NCI-H510A (cell line): ENCODE measurements at places on chromosomes 7 and 10.

GRCh38 chr7:78413568-78413967 lies 615.0 kb downstream of the PHTF2 start:
- DNase-seq, result no peak

- DNase-seq, result no peak
Measured at GRCh38 chr10:1372212-1372611, 316.0 kb downstream of the WDR37 start.

GRCh38 chr7:24755541-24756407 lies 1.5 kb downstream of the GSDME start:
- no peak for DNase-seq

GRCh38 chr7:158176561-158177173 lies 411.0 kb downstream of the PTPRN2 start:
- no peak for DNase-seq

DNA sequence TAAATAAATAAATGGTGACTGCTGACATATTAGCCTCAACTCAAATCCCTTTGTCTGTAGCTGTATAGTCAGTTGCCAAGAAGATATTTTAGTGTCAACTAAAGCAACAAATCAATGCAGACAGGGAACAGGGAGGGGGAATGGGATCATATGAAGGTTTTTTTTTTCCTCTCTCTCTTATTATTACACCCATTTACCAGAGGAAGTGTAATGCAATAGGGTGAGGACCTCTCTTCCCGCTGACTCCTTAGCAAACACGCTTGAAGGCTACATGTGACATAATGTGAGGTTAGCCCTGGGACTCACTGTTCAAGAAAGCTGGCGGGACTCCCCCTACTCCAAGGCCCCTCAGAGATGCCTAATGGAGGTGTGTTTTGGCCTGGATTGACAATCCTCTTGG lies 88.2 kb downstream of the CHRM2 start:
- DNase-seq, result no peak

- DNase-seq, result no peak
Measured at GRCh38 chr10:89114846-89115625, 92.1 kb downstream of the CH25H start.

DNA sequence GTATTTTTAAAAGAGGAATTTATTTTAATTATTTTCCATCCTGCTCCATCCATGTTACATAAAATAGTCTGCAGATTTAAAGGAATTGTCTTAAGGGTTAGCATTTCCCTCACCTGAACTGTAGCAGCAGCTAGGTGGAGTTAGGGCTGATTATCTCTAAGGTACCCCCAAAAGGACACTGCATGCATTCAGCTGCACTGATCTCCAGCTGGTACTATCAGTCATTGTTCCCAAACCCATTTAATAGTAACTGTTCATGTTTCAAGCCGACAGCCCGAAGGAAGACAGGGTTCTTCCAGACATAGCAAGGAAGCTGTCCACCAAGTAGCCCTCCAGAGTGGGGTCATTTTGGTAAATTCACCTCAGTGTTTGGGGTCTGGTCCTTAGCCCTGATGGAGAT lies 48.7 kb downstream of the FAM171A1 start:
- no peak for DNase-seq

GRCh38 chr7:10222976-10223375 lies 750.7 kb upstream of the PHF14 start:
- DNase-seq, result no peak

DNA sequence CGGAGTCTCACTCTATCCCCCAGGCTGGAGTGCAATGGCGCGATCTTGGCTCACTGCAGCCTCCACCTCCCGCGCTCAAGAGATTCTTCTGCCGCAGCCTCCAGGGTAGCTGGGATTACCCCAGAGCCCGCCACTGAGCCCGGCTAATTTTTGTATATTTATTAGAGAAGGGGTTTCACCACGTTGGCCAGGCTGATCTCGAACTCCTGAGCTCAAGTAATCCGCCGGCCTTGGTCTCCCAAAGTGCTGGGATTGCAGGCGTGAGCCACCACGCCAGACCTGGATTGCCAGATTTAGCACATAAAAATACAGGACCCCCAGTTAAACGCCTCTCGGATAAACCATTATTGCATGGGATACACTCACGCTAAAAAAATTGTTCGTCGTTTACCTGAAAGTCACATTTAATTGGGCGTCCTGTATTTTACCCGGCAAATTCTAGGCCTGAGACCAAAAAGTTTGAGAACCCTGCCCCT lies 375 bp upstream of the GATAD1 start:
- DNase-seq, result no peak

- no peak for DNase-seq
Measured at GRCh38 chr7:130490311-130490791, 1.5 kb upstream of the MEST start.

DNA sequence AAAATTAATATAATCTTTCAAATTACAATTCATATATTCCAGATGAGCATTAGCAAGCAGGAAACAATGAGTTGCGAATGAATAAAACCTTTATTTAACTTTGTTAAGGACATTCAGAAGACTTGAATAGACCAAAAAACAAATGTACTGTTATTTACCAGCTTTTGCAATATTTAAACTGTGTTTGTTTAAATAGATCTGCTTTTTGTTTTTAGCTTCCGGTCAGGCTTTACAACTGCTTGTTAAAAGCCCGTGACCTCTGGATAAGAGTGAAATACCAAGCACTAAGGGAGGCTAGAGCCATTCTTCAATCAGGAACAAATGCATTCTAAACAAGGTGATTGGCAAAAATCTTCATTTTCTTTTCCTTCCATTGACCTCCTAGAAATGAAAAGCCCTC lies 184.9 kb upstream of the GNAI1 start:
- DNase-seq, result no peak

DNA sequence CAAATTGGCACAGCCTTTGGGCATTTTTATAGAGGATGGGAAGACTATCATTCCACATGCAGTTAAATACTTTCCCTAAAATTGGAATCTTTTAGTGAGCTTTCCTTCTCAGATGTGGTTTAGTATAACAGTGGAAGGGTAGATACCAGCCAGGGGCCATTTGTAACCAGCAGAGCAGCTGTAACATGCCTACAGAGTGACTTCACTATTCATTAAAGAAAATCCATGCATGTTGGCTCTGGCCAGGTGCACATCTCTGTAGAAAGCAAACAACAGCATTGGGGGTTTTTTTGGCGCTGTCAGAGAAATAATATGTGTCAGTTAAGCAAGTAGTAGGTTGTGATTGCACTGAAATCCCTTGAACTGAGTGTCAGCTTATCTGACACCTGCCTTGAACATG lies 115.6 kb downstream of the LHFPL3 start:
- no peak for DNase-seq

- DNase-seq, result no peak
Measured at GRCh38 chr10:124605856-124606812, 138.0 kb downstream of the FAM53B start.

GRCh38 chr7:46178661-46179060 lies 257.6 kb upstream of the IGFBP3 start:
- DNase-seq, result no peak

GRCh38 chr10:133272964-133273420 lies 3.7 kb downstream of the ADAM8 start:
- DNase-seq, result no peak

GRCh38 chr10:95431900-95432342 lies 129.2 kb downstream of the SORBS1 start:
- DNase-seq, result no peak

GRCh38 chr7:51476026-51476425 lies 159.4 kb upstream of the COBL start:
- no peak for DNase-seq

DNA sequence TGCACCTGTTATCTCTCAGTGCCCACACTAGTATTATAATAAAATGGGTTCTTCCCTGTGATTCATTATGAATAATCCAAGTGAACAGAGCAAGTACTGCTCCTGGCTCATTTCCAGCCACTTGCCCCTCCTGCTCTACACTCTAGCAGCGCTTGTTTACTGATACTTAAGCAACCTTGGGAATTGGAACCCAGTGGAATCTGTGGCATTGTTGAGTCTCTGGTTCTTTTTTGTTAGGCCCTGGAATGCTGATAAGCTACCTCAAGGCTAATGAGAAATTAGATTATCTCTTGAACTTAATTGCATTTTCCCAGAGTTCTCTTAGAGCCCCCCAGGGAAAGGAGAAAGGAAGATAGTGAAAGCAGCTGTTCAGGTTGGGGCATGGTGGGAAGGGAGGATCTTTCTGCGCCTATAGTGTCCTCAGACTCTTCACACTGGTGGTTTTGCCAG lies 34.0 kb downstream of the PRKAR2B start:
- no peak for DNase-seq

DNA sequence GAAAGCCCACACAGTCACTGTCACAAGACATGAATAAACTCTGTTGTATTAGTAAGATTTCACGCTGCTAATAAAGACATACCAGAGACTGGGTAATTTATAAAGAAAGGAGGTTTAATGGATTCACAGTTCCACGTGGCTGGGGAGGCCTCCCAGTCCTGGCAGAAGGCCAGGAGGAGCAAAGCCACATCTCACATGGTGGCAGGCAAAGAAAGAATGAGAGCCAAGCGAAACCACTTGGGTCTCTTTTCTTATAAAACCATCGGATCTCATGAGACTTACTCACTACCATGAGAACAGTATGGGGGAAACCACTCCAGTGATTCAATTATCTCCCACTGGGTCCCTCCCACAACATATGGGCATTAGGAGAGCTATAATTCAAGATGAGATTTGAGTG lies 110.2 kb downstream of the ST8SIA6 start:
- DNase-seq, result no peak

DNA sequence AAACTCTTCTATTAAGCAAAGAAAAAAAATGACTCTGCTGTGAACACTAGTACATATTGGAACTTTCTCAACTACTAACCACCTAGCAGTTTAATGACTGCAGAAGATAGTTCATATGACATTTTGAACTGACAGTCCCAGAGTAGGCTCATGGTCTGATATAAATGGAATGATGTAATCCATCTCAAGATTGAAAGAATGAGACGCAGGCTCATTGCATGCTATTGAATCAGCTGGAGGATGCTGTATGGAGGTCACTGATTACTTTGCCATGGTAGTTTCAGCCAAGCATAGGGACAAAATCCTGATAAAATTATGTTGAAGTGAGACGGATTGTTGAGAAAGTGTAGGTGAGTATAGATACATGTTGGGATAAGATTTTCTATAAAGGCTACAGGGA lies 217.6 kb upstream of the SEMA3E start:
- DNase-seq, result no peak

- DNase-seq, result no peak
Measured at GRCh38 chr10:63781226-63781625, 260.0 kb downstream of the REEP3 start.

DNA sequence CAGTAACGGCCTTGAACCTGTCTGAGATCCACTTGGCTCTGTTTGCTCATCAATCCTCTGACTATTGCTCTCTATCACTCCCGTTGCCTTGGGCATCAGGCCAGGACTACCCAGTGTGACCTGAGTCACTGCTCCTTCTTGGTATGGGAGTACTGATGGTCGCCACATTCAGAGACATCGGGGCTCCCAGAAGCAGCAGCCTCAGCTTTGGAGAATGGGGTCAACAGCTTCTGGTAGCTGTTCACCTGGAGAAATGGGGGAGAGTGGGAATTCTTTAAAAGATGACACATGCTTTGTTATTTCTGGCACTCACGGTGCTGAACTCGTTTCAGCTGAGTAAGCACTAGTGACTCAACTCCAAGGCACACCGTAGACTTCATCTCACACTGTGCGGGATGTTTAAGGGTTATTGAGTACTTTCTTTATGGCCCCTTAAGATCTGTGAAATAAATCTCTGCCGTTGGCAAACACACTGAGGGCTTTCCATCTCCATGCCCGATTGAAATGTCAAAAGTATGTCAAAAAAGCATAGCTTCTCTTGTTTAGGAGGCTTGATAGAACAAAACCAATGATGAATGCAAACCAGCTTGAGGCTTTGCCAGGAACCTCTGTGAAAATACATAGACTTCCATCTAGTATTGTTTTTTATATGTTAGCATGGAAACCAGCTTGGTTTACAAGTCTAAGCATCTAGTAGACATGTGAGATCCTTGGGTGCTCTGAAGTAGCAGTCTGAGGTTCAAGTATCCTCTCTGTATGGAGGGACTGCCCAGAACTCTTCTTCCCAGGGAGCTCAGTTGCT lies 333.1 kb downstream of the CXCL12 start:
- DNase-seq, result no peak

- no peak for DNase-seq
Measured at GRCh38 chr7:115475206-115475605, 553.3 kb downstream of the MDFIC start.

GRCh38 chr7:139522830-139523198 lies 671 bp upstream of the CLEC2L start:
- DNase-seq, result no peak

DNA sequence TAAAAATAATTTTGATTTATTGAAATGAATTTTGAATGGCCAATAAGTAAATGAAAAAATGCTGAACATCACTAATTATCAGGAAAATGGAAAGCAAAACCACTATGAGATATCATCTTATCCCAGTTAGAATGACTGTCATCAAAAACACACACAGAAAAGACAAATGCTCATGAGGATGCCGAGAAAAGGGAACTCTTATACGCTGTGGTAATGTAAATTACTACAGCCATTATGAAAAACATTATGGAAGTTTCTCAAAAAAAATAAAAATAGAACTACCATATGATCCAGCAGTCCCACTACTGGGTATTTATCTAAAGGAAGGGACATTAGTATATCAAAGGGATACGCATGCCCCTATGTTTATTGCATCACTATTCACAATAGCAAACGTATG lies 15.8 kb downstream of the SCIN start:
- no peak for DNase-seq

DNA sequence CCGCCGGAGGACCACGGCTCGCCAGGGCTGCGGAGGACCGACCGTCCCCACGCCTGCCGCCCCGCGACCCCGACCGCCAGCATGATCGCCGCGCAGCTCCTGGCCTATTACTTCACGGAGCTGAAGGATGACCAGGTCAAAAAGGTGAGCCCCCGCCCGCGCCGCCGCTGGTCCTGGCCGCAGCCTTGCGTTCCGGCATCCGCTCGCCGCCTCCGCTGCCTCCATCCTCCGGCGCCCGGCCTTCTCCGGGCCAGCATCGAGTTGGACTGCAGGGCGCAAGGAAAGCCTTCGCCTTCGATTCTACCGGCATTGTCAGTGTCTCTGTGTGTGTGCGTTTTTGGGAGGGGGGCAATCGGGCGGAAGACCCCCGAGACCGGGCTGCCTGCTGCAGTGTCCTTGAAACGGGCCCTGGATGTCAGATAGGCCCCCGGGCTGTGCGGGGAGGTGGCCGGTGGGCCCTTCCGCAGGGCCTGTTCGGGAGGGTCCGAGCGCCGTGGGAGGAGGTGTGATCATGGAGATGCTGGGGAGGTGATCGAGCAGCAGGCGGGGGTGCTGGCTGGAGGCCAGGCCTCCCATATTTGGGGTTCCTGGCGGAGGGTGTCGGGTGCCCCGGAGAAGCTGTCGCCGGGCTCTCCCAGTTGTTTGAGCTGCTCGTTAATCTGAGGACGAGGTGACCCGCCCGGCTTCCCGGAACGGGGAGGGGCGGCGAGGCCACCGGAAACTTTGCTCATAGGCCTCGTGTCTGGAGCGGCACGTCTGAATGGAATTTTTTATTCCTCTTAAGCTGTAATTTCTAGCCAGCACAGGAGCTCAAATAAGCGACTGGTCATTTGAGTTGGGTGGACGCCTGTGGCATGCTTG lies 40.8 kb downstream of the HK1 start:
- peak; percentile 22 for DNase-seq

GRCh38 chr10:8272794-8273425 lies 218.4 kb downstream of the GATA3 start:
- no peak for DNase-seq
